H4 (cell line): ENCODE measurements at places on chromosomes 7 and 10.

- DNase-seq = no peak
Measured at GRCh38 chr7:1142051-1142635, 17.9 kb downstream of the ZFAND2A start.

DNA sequence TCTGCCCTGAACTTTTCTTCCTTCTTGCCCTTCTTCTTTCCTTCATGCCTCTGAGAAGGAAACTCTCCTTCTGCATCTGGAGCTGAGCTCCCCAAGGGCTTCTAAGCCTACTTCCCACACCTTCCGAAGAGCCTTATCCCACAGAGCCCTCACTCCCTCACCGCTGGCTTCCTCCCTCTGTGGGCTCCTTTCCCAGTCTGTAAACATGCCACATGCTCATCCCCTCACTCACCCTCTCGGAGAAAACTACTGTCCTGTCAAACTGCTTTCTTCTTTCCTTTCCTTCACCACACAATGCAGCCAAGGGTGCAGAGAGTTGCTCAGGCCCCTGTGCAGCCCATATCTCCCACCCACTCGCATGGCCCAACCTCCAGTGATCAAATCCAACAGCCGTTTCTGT is 18.1 kb downstream of the ANKRD16 start:
- DNase-seq = no peak

GRCh38 chr7:155804897-155805825 is 7.1 kb downstream of the SHH start:
- peak; percentile 60 for DNase-seq

DNA sequence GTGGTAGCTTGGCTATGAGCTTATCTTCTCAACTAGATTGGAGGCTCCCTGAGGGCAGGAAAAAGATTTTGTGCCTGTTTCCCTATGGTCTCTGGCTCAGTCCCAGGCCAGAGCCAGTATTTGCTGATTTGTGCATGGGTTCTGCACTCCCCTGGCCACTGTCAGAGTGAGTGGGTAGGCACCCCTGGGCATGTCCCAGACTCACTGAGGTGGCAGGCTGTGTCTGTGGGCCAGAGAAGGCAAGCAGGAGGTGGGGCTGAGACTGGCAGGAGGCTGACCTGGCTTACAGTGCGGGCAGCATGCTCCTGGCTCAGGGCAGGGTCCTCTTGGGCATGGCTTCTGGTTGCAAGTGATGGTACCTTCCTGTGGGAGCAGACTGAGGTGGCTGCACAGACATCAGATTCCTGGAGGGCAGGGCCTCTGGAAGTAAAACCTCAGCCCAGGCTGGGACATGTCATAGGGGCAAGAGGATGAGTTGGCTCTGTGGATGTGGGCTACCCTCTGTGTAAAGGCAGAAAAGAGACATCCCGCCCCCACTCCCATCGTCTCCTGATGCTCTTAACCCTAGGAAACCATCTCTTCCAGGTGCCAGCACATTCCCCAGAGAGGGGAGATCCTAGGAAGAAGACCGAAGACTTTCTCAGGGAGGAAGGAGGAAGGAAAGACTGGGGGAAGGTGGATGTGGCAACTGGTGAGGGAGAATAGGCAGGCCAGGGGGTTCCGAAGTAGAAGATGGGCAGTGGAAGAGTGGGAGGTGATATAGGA is 4.3 kb downstream of the KCP start:
- no peak for DNase-seq

DNA sequence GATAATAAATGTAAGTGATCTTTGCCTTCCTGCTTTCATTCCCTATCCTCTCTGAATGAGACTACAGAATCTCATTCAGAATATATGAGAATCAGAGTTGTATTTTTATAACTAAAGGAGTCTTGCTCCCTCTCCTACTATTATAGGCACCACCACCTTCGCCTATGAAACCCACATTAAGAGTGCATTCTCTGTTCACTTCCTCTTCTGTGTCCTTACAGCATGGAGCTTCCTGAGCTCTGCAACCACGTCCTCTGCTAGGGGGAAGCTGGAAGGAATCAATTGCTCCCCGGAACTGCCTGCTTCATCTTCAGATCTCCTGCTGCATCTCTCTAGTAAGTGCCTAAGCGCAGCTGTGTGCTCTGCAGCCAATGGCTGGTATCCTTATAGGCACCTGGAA is 820.7 kb downstream of the GRID1 start:
- no peak for DNase-seq

GRCh38 chr10:115972426-115972825 is 300.6 kb downstream of the GFRA1 start:
- DNase-seq = no peak

DNA sequence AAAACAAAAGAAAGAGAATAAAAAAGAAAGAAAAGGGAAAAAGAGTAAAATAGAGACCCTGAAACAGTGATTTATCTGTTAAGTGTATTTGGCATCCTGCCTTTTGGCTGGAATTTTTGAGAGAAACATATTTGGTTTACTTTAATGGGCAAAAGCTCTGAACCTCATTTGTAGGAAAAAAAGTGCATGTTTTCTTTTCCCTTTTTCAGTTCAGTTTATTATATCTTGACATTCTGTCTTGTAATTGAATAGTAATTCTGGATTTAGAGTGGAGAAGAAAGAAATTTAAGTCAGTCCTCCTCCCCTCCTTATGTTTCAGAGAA is 69.5 kb downstream of the ARID5B start:
- no peak for DNase-seq

GRCh38 chr7:39086638-39087360 is 109.1 kb downstream of the POU6F2 start:
- DNase-seq = no peak

DNA sequence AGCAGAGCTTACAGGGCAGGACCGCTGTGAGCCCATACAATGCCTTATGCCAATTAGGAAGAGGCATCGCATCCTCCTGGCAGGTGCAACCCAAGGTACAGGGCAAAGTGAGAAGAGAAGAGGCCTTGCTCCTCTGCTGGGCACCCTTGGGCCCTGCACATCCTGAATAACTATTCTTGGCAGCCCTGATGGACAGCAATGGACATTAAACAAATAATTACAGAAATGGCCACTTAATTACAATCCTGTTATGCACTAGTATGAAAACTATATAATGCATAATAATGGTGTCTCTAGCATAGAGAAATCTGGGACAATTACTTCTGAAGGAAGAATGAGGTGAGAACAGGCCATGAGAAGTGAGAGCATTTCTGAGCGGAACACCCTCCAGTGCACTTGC is 83.5 kb downstream of the PLPP4 start:
- no peak for DNase-seq

DNA sequence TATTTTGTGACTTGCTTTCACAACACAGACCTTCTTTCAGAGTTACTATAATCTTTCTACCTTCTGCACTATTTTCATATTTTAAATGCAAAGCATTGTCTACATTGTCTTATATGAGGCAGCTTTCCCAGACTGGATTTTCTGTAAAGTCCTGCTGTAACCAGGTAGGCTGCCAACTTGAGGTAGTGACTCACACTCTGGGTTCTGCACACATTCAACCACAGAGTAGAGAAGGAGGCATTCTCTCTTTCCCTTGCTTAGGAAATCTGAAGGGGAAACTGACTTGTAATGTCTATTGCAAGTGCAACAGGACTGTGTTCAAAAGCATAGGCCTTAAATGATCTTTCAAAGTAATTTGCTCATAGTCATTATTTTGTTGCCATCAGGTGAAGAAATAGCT is 461.4 kb downstream of the GRM8 start:
- DNase-seq = peak; percentile 63

GRCh38 chr7:8068892-8069686 is 100.5 kb downstream of the GLCCI1 start:
- no peak for DNase-seq

GRCh38 chr7:141549582-141549981 is 1.6 kb upstream of the AGK start:
- DNase-seq = no peak

DNA sequence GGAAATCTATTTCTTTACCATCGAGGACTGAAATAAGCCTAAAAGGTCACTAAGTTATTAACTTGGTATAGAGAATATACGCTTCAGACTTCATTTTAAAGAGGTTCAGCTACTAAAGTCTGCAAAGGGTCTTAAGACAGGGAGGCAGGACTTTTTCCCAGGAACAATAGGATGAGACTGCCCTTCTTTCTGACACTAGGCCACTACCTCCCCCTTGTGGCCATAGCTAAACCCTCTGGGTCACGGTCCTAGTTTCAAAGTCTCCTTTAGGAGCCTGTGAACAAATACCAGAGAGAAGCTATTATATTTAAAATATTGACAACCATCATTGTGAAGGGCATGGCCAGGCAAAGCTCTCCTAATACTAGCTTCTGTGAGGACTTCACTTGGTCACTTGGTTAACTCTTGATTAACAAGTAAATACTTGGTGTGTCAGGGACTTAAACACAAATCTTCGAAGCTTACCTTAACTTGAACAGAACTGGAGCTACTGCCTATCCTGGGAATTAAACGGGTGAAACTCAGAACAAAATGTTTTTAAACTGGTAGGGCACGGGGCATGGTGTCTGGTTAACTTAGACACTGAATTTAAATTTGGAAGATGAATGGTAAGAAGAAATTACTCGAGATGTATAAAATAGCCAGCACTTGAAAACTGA is 75.6 kb downstream of the CCDC6 start:
- DNase-seq = peak; percentile 34
